ENCODE measurements at places on chromosomes 2 and 18.

GRCh38 chr2:62495761-62496160, 10.2 kb downstream of the TMEM17 start:
- DNase-seq: no peak

- no peak for DNase-seq
Observed at GRCh38 chr2:10814571-10815331, 2.2 kb upstream of the PDIA6 start.

GRCh38 chr2:18896125-18896764, 306.9 kb upstream of the NT5C1B start:
- no peak for DNase-seq

DNA sequence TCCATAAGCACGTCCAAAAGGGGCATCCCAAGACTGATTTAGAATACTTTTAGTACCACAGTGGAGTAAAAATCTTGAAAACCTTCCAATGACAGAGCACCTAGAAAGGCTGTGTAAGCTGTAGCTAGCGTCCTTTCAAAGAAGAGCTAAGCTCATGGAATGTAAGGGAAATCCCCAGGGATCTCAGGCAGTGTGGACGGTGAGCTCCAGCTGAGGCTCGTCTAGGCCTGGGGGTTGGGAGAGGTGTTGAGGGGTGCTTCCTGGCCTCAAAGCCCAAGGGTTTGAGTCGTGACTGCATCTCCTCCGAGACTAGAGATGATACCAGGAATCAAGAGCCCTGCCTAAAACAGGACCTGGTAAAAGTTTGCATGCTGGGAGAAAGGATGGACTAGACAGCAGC, 7.6 kb downstream of the CTIF start:
- DNase-seq: no peak

- no peak for DNase-seq
Observed at GRCh38 chr2:41334159-41334558, 713.7 kb upstream of the PKDCC start.

GRCh38 chr18:35818353-35818667, 154.2 kb upstream of the RMP24 start:
- DNase-seq: no peak
